ENCODE measurements at places on chromosomes 5 and 9.

- H3K27ac ChIP-seq: no peak overlapping the region
- no peaks in the 10 kb centered on the region for H3K36me3 ChIP-seq
- no peaks in the 10 kb centered on the region for H3K27me3 ChIP-seq
- no peaks in the 10 kb centered on the region for H3K4me1 ChIP-seq
Measured at GRCh38 chr9:114089206-114089840, 9.8 kb downstream of the KIF12 start.

DNA sequence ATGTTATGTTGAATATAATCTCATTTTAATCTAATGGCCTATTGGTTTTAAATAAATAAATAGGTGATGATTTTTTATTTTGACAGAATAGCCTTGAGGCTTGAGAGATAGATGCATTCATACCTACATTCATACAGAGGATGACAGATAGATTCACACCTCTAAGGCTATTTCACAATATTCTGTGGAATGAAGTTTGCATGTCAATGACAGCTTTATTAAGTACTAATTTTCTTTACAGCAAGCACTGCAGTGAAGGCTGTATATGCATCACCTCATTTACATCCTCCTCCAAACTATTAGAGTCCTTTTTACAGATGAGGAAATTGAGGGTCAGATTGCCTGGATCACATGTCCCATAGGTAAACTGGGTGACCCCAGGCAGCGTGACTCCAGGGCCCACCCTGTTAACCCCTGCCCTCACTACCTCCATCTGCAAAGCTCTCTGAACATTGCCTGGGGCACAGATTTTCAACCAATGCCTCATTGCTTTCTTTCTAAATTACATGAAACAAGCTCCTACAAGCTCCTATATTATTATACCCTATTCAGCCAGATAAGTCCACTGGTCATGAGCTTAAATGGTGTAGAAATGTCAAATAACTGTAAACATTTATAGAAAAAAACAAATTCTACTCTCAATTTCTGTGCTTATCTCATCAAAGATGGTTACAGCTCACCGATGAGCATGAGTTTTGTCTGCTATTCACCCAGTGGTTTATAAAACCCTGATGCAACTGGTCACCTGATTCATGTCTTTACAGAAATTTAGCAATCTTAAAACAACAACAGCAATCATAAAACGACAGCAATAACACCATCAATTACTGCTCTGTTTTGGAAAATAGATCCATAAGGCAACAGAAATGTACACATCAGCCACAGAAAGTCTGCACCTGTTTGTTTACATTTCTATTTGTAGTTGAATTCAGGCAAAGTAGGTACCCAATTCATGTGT lies 338.0 kb downstream of the NSG2 start:
- no peaks in the 10 kb centered on the region for H3K27me3 ChIP-seq
- H3K36me3 ChIP-seq: no peaks in the 10 kb centered on the region
- H3K4me1 ChIP-seq: no peaks in the 10 kb centered on the region

GRCh38 chr9:130343445-130343918 lies 77.9 kb downstream of the HMCN2 start:
- H3K27ac ChIP-seq: no peak overlapping the region
- DNase-seq: peak; percentile 43
- H3K36me3 ChIP-seq: no peaks in the 10 kb centered on the region
- no peaks in the 10 kb centered on the region for H3K4me1 ChIP-seq
- no peak overlapping the region for H3K4me3 ChIP-seq

GRCh38 chr5:72380492-72381274 lies 60.5 kb downstream of the PTCD2 start:
- H3K27me3 ChIP-seq: no peaks in the 10 kb centered on the region
- H3K36me3 ChIP-seq: no peaks in the 10 kb centered on the region
- no peak overlapping the region for H3K4me3 ChIP-seq
- no peak overlapping the region for H3K27ac ChIP-seq
- H3K4me1 ChIP-seq: peaks cover 19% of the 10 kb centered on the region
- DNase-seq: no peak

- no peak for DNase-seq
- no peak overlapping the region for H3K4me3 ChIP-seq
- H3K36me3 ChIP-seq: no peaks in the 10 kb centered on the region
- H3K27ac ChIP-seq: peak overlapping the region; percentile 13
- H3K27me3 ChIP-seq: no peaks in the 10 kb centered on the region
Measured at GRCh38 chr5:35228310-35228709, 2.0 kb downstream of the PRLR start.

- no peak overlapping the region for H3K4me3 ChIP-seq
- H3K4me1 ChIP-seq: no peaks in the 10 kb centered on the region
- DNase-seq: no peak
- no peak overlapping the region for H3K27ac ChIP-seq
Measured at GRCh38 chr9:13524245-13524644, 244.8 kb upstream of the MPDZ start.

- no peaks in the 10 kb centered on the region for H3K36me3 ChIP-seq
- H3K4me1 ChIP-seq: peaks cover 37% of the 10 kb centered on the region
- DNase-seq: no peak
- H3K27me3 ChIP-seq: no peaks in the 10 kb centered on the region
- H3K27ac ChIP-seq: no peak overlapping the region
- H3K4me3 ChIP-seq: peak overlapping the region; percentile 72
Measured at GRCh38 chr5:179816796-179817469, 3.8 kb upstream of the SQSTM1 start.

- H3K4me3 ChIP-seq: no peak overlapping the region
- H3K36me3 ChIP-seq: no peaks in the 10 kb centered on the region
Measured at GRCh38 chr5:119316086-119316485, 39.7 kb upstream of the TNFAIP8 start.

GRCh38 chr5:178428341-178429155 lies 161.6 kb downstream of the COL23A1 start:
- H3K27ac ChIP-seq: peak overlapping the region; percentile 8
- DNase-seq: no peak
- H3K4me1 ChIP-seq: no peaks in the 10 kb centered on the region
- H3K36me3 ChIP-seq: no peaks in the 10 kb centered on the region
- no peak overlapping the region for H3K4me3 ChIP-seq
- H3K27me3 ChIP-seq: no peaks in the 10 kb centered on the region

- H3K27me3 ChIP-seq: no peaks in the 10 kb centered on the region
- no peak for DNase-seq
- no peaks in the 10 kb centered on the region for H3K36me3 ChIP-seq
- H3K4me1 ChIP-seq: no peaks in the 10 kb centered on the region
Measured at GRCh38 chr5:175837171-175837699, 34.1 kb upstream of the CPLX2 start.

- H3K36me3 ChIP-seq: no peaks in the 10 kb centered on the region
- no peak for DNase-seq
- no peak overlapping the region for H3K27ac ChIP-seq
- H3K4me3 ChIP-seq: no peak overlapping the region
- peaks cover 6% of the 10 kb centered on the region for H3K4me1 ChIP-seq
- no peaks in the 10 kb centered on the region for H3K27me3 ChIP-seq
Measured at GRCh38 chr9:134783699-134784039, 96.9 kb upstream of the FCN2 start.

DNA sequence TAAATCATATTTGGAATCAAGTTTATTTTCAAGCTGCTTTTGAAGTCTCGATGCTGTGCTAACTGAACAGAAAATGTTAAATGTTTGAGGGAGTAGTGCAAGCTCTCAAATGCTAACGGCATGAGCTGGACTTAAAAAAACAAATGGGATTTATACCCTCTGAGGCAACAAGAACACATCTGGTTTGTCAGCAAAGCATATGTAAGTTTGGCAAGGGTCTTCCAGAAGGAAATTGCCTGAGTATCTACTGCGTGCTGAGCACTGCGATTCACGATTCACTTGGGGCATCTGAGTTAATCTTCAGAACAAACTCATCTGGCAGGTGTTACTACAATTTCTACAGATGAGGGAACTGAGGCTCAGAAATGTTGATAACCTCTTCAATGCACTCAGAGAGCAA lies 98.4 kb upstream of the C9orf72 start:
- H3K4me3 ChIP-seq: no peak overlapping the region
- no peak overlapping the region for H3K27ac ChIP-seq
- no peaks in the 10 kb centered on the region for H3K4me1 ChIP-seq
- no peaks in the 10 kb centered on the region for H3K27me3 ChIP-seq
- no peak for DNase-seq

DNA sequence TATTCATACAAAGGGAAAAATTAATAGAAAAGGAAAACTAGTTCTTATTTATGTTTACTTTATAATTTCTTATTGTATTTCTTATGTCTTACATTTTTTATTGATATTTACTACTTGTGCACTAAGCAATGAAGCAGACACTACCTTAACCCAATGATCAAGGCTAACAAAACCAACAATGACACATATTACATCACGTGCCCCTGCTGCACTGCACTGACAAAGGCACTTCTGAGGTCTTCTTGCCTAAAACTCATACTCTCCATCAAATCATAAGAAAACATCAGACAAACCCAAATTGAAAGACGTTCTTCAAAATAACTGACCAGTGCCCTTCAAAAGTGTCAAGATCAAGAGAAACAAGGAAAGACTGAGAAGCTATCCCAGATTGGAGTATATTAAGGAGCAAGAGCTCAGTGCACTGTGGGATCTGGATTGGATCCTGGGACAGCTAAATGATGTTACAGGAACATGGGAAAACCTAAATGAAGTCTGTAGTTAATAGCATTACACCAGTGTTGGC lies 230.9 kb downstream of the AUH start:
- H3K27ac ChIP-seq: no peak overlapping the region
- H3K36me3 ChIP-seq: no peaks in the 10 kb centered on the region
- peaks cover 4% of the 10 kb centered on the region for H3K4me1 ChIP-seq
- DNase-seq: no peak
- no peak overlapping the region for H3K4me3 ChIP-seq

- H3K4me1 ChIP-seq: no peaks in the 10 kb centered on the region
- H3K27ac ChIP-seq: no peak overlapping the region
- DNase-seq: no peak
- H3K27me3 ChIP-seq: no peaks in the 10 kb centered on the region
- H3K36me3 ChIP-seq: no peaks in the 10 kb centered on the region
Measured at GRCh38 chr5:118862596-118862995, 125.8 kb downstream of the DTWD2 start.

DNA sequence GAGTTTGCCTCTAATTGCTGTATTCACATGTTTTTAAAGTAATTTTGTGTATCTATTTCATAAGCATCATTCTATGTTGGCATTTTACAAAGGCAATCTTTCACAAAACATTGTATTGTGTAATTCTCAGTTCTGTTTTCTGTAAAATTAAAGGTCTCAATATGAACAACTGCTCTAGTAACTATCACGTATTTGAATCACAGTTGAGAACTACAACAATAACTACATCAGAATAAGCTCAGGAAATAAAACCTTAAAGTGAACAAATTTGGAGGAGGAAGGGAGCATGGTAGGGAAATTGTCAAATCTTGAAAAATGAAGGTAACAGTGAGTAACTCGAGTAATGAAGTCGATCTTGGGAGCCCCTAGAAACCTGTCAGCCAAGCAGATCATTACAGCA lies 22.5 kb upstream of the CAMK4 start:
- H3K36me3 ChIP-seq: no peaks in the 10 kb centered on the region
- H3K4me1 ChIP-seq: no peaks in the 10 kb centered on the region
- no peaks in the 10 kb centered on the region for H3K27me3 ChIP-seq
- no peak overlapping the region for H3K4me3 ChIP-seq

GRCh38 chr9:34123682-34124081 lies 2.8 kb downstream of the DCAF12 start:
- peaks cover 27% of the 10 kb centered on the region for H3K36me3 ChIP-seq
- DNase-seq: no peak
- no peak overlapping the region for H3K27ac ChIP-seq
- H3K4me3 ChIP-seq: no peak overlapping the region
- H3K27me3 ChIP-seq: no peaks in the 10 kb centered on the region
- H3K4me1 ChIP-seq: peaks cover 60% of the 10 kb centered on the region

DNA sequence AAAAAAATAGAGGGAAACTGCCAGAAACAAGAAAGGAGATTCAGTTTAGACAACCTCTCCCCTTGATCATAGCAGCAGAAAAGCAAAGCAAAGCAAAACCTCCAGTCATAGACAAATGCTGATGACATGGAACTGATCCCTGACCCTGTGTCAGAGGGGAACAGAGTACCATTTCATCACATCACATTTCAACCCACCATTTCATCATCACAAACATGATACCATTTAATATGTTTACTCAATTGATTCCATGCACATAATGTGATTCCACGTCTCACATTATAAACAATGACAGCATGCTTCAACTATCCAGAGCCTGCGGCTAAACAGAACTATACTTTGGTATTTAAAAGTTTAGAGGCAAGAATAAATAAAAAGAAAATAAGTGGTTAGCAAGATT lies 28.7 kb upstream of the ACOT12 start:
- H3K4me3 ChIP-seq: no peak overlapping the region
- DNase-seq: no peak
- H3K36me3 ChIP-seq: no peaks in the 10 kb centered on the region
- no peaks in the 10 kb centered on the region for H3K27me3 ChIP-seq
- no peaks in the 10 kb centered on the region for H3K4me1 ChIP-seq
- H3K27ac ChIP-seq: no peak overlapping the region

DNA sequence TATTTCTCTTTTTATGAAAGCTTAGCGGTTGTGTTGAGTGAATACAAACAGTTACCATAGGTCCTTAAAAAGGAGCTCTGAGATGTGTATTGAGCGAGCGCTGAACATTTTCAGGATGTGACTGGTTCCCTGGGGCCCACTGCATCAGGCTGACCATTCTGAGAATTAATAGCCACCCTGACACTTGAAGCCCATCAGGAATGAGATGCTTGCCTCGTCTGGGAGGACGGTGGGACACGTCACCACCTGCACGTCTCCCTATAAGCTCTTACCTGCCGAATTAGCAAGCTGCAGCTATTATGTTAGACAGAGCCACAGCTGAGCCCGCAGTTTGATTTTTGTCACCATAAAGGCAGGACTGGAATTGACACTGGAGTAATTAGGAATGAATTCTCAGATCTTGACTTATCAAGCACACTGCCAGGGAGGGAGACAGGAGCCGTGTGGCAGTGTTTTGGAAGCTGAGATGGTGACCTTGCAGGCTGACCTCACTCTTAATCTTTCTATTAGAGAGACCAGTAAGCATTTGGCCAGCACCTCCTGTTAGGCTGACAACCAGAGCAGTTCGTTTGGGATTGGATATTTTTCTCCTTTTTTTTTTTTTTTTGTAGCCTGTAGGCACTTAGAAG lies 373.1 kb upstream of the WWC1 start:
- H3K27ac ChIP-seq: no peak overlapping the region
- H3K4me3 ChIP-seq: no peak overlapping the region
- H3K27me3 ChIP-seq: no peaks in the 10 kb centered on the region
- no peaks in the 10 kb centered on the region for H3K4me1 ChIP-seq
